ENCODE measurements at places on chromosomes 11 and 22.

- DNase-seq, result peak; percentile 75
These were observed 9.8 kb upstream of the APOL6 start for GRCh38 chr22:35638410-35638809.

DNA sequence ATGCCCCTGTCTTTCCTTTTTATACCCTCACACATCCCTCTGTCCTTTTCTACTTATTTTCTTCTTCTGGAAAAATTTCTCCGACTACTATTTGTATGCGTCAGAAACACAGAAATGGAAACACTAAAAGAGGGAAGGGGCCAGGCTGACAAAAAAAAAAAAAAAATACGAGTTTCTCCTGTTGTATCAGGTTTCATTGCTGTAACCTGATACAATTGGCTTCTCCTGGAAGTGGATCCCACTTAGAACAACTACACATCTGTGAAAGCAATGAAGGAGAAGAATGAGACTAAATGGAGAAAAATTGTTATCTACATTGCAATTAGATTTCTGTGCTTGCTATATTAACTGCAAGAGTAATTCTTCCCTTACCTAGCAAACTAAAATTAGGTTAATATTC, 393.9 kb downstream of the GUCY1A2 start:
- peak; percentile 28 for DNase-seq

DNA sequence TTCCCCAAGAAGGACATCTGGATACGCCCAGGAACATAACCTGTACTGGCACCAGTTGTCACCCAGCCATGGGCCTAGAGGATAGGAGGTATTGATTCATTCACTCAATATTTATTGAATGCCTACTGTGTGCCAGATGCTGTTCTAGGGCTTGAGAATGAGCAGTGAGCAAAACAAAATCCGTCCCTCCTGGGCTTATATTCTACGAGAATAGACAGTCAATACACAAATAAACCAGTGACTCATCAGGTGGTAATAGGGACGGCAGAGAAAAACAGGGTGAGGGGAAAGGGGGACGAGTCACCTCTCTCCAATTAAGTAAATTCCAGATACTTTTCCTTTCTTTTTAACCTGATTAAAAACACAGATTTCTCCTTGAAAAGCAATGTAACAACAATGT, 103.5 kb downstream of the MICAL2 start:
- DNase-seq, result peak; percentile 68

DNA sequence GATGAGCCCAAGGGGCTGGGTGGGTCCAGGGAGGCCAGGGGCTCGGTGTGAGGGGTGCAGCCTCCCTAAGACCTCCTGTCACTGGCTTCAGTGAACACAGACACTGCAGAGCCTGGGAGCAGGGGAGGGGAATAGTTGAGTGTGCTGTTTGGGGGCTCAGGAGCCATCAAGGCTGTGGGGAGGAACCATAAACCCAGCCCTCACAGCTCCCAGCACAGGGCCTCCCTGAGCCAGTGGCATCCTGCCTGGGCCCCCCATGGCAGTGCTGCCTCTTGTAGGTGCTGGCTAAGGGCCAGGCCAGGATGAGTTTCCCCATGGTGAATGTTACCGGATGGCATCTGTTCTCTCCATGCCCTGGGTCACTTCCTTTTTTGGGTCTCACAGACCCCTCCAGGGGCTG, 25.5 kb downstream of the KCNJ5 start:
- DNase-seq, result no peak

- DNase-seq, result no peak
These were observed 61.3 kb downstream of the MYH9 start for GRCh38 chr22:36326178-36327161.

DNA sequence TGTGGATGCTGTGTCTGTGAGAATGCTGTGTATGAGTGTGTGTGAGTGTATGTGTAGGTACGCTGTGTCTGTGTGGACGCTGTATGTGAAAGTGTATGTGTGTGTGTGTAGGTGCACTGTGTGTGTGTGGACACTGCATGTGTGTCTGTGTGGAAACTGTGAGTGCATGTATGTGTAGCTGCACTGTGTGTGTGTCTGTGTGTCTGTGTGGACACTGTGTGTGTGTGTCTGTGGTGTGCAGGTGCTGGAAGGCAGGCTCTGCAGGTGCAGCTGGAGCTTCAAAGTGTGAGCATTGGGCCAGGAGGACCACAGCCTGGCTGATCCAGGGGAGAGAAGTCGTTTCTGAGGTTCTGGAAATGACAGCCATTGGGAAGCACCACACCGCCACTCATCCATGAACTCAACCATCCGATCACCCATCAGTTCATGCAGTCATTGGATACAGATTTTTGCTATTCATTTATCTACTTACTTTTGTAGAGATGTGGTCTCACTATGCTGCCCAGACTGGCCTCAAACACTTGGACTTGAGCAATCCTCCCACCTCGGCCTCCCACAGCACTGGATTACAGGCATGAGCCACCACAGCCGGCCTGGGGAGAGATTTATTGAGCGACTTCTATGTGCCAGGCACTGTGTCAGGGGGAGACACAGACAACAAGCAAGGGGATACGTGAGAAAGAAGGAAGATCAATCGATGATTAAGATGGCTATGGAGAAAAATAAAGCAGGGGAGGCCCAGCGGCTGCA, 9.6 kb downstream of the TRPM5 start:
- no peak for DNase-seq

DNA sequence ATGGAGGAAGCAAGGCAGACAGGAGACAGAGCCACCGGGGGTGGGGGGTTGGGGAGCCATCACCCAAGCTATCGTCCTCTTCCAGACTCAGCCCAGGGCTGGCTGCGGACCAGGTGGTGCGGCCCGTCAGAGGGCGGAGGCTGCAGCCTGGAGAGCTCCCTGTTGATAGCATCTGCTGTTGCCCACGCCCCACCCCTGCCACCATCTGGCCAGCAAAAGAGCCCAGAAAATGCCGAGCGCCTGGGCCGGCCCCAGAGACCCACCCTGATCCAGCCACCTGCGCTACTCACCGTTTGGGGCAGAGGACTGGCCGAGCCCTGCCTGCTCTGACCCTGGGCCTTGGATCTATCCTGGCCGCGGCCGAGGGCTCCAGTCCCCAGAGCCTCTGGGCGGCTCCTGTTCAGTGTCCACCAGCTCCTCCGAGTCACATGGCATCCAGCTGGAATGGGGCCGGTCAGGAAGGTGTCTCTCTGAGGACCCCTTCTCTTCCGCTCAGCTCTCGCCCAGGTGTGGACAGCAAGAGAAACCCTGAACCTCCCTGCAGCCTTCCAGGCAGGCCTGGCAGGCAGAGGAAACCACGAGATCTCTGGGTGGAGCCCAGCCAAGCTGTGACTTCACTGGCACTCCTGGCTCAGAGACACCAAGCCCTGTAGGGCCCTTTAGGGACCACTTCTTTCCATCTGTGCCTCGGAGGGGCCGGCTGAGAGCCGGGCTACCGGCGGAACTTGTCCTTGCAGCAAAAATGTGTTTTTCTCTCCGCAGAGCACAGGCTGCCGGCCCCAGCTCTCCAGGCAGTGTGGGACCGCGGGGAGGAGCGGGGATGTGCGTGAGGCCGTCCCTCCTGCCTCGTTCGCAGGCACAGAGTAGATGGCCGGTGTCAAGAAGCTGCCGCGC, at the start of gene MRGPRE:
TSS of gene MRGPRE (minus strand) at position 567 of the 894 bp plus-strand sequence. CDS start 3,618 bp downstream, outside the sequence.
- DNase-seq, result no peak

DNA sequence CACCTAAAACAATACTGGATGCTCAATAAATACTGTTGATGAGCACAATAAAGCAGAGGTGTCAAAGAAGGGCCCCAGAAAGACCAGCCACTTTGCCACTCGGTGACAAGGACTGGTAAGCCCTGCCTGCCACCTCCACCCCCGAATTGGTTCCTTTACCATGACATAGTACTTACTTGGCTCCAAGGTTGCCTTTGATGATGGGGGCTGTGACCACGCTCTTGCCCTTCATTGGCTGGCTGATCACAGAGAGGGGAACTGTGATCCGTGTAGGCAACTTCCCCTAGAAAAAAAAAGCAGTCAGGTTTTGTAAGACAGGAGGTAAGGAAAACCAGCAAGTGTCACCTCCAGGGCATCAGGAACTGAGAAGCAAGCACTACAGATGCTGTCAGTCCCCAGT, 29.7 kb downstream of the NFRKB start:
- DNase-seq, result no peak

- DNase-seq, result no peak
These were observed 42.8 kb upstream of the DKK3 start for GRCh38 chr11:12051287-12051662.

GRCh38 chr22:20215742-20216141, 52.4 kb downstream of the RTN4R start:
- DNase-seq, result no peak

GRCh38 chr11:86671531-86672006, 847 bp downstream of the ME3 start:
- no peak for DNase-seq

GRCh38 chr11:45354976-45355705, 69.0 kb upstream of the SYT13 start:
- DNase-seq, result peak; percentile 80

DNA sequence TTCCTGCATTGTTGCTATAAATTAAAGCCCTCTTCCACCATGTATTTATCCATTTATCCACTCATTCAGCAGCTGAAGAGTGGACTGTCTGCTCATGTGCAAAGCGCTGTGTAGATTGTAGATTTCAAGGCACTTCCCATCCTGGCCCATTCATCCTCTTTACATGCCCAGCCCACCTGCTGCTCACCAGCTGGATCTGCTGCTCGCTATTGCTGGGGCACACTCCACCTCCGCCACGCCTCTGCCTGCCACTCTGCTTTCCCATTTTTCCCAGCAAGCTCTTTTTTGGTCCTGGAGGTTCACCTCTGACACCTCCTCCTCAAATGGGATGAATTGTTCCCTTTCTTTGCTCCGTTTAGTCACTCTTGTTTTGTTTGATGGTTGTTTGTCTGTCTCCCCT, 48.3 kb downstream of the CEP164 start:
- DNase-seq, result no peak

- DNase-seq, result no peak
These were observed 42.1 kb upstream of the MYEOV start for GRCh38 chr11:69251639-69252489.

- DNase-seq, result no peak
These were observed 33.0 kb downstream of the DKK3 start for GRCh38 chr11:11975201-11976092.

DNA sequence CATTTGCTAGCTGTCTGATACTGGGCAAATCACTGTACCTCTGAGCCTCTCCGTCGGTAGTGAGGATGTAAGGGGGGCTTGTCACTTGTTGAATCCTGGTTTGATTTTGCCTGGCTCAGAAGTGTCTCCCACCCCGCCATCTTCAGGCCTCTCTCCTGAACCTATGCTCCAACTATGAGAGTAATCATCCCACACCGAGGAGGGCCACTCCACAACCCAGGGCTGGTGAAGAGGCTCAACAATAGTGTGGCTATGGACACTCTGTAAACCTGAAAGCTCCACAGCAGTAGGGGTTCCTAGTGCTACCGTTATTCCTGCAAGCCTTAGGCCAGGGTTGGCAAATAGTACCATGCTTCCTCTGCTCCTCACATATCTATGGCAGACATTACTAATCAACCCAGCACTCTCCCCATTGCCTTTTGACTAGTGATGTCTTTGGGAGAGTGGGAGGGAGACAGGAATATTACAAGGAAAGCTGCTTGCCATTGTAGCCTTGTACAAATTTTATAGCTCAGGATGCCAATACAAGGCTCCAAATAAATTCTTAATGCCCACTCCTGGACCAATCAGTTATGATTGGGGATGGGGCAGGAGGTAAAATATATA, 134.0 kb upstream of the TEAD1 start:
- DNase-seq, result peak; percentile 64

DNA sequence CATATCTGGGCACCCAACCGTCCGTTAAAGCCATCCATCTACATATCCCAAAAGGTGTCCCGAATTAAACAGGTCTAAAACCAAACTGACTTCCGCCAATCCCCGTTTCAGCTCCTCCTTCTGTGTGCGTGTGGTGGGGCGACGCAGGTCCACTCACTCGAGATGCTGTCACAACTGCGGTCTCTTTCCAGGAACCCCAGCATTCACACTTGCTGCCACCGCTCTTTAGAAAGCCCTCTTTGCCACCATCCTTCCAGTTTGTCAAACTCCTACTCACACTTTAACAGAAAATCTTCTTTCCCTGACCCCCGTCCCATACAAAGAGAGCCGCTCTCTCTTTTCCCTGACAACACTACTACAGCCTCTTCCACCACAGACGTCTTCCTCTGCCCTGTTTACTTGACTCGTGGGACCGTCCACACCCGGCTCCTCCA, 467 bp downstream of the ESS2 start:
- DNase-seq, result peak; percentile 11

GRCh38 chr11:12543596-12544415, 130.4 kb upstream of the TEAD1 start:
- no peak for DNase-seq

- DNase-seq, result no peak
These were observed 158.2 kb downstream of the TTC28 start for GRCh38 chr22:28521451-28521850.

- DNase-seq, result no peak
These were observed 47.1 kb downstream of the ZNRF3 start for GRCh38 chr22:28930357-28931007.

DNA sequence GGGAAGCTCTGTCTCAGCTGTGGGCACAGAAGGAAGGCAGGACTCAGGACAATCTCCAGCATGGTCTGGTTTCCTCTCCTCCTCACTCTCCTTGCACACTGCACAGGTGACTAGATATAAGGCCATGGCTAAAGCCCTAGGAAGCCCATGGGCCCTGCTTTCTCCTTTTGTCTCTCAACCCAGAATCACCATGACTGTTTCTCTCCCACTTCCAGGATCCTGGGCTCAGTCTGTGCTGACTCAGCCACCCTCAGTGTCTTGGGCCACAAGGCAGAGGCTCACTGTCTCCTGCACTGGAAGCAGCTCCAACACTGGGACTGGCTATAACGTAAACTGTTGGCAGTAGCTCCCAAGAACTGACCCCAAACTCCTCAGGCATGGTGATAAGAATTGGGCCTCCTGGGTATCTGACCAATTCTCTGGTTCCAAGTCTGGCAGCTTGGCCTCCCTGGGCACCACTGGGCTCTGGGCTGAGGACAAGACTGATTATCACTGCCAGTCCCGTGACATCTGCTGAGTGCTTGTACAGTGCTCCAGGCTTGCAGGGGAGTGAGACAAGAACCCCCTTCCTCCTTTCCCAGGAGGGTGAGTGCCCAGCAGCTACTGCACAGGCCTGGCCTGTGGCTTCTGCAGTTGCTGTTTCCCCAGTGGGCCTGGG, 104.0 kb upstream of the TOP3B start:
- DNase-seq, result no peak

DNA sequence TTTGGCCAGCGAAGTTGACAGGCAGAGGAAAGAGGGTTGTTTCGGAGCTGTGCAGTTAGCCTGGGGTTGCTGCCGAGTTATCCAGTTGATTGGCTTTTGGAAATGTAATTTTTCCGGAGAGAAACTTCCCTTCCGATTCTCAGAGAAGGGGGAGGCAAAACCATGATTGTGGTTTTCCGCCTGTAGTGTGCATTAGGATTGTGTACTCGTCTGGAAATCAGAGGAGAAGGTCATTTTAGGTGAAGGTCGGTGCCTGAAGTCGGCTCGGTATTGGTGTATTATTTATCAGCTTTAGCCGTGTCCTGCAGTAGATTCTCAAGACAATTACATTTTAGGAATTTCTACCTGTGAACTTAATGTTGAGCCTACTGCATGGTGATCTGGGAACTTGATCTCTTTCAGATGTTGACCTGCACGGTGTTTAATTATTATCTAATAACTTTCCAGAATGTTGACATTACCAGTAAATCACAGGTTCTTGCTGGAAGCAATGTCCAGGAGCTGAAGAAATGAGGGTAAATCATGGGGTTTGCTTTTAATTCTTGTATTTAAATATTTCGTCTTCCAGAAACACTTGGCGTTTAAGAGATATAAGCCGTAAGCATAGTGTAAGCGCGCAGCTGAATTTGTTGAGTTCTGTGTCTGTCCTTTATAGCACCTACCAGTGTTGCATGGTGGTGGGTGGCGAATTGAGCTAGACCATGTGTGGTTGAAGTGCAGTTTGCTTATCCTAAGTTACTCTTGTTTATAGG, 1.3 kb downstream of the ARHGEF12 start:
- peak; percentile 50 for DNase-seq

GRCh38 chr11:64384981-64385944, 26.3 kb downstream of the RPS6KA4 start:
- DNase-seq, result no peak
